DMS79 treated with DMSO at 0.1 percent for 48 hours (cell line): ENCODE measurements at places on chromosomes 7 and 10.

- no peak for DNase-seq
These were observed 380.9 kb upstream of the SEMA3C start for GRCh38 chr7:81299711-81300110.

DNA sequence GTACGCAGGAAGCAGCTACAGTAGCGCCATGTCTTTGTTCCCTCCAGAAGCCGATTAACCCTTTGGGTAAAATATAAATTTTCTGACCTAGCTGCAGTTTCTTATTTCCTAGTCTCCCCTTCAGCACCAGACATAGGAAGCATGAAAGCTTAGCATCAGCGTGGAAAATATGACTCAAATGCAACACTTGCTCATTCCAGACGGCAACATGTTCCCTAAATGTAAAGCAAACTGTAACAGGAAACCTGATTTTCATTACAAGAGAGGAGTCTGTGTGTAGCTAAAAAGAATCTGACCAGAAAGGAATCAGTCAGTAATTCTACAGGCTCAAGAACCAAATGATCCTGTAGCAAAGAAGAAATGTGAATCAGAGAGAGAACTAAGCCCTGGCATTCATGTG is 219.2 kb downstream of the C7orf25 start:
- no peak for DNase-seq

DNA sequence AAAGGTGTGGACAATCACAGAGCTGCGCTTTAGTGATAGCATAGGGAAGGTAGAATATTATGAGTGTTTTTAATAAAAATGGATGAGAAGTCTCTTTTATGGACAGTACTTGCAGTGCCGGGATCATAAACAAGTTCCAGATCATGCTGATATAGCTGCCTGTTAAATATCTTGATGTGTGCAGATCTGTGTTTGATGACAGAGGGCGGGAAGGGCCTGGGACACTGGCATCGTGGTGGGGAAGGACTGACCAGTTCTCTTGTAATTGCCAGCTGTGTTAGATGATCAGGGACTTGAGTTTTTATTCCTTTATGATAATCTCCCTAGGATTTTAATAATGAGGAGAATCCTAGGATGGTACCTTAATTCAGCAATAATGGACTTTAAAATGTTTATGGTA is 14.6 kb downstream of the SND1 start:
- no peak for DNase-seq

GRCh38 chr7:136947347-136947746 is 78.9 kb downstream of the CHRM2 start:
- DNase-seq, result no peak

- no peak for DNase-seq
These were observed 25.3 kb downstream of the IL2RA start for GRCh38 chr10:6036861-6037321.

DNA sequence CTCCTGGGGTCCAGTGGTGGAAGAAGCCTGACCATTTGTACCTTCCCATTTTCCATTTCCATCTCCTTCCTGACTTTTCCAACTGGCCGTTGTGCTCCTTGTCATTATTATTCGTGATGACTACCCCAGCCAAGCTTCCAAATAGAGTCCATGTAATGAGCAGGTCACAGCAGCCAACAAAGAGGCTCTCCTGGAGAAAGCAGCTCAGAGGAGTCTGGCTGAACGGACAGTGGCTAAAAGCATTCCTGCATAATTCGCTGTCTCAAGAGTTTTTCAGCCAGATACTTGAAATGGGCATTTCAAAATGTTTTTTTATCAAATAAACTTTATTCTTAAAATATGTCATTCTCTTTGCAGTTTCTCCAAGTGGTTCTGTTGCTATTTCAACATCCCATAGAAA is 458.6 kb downstream of the INHBA start:
- DNase-seq, result no peak

DNA sequence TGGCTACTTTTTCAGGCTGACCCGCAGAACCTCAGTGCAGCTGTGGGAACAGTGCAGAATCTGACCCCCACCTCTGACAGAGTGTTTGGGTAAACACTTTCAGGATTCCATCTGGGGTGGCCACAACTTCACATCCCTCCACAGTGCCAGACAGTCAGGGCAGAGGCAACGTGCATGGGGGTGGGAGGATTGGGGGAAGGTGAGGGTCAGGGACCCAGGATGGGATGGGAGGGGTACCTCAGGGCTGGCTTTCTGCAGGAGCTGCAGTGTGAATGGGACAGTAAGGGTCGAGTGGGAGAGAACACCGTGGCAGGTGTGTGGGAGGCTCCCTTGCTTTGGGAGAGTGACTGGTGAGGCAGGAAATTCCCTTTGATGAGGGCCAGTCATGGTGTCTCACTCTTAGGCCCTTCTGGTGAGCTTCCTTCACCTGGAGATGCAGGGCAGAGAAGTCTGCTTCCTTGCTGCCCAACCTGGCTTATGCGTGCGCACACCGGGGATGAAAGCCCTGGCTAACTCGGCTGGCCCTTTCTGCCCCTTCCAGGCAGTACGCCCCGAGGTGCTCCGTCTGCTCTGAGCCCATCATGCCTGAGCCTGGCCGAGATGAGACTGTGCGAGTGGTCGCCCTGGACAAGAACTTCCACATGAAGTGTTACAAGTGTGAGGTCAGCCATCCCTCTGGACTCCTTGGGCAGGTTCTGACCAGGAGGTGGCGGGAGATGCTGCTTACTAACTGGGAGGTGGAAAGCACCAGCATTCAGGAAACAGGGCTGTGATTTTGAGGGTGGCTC is 8.4 kb downstream of the ZYX start:
- no peak for DNase-seq

- DNase-seq, result no peak
These were observed 227.0 kb upstream of the AOAH start for GRCh38 chr7:36951257-36951697.

DNA sequence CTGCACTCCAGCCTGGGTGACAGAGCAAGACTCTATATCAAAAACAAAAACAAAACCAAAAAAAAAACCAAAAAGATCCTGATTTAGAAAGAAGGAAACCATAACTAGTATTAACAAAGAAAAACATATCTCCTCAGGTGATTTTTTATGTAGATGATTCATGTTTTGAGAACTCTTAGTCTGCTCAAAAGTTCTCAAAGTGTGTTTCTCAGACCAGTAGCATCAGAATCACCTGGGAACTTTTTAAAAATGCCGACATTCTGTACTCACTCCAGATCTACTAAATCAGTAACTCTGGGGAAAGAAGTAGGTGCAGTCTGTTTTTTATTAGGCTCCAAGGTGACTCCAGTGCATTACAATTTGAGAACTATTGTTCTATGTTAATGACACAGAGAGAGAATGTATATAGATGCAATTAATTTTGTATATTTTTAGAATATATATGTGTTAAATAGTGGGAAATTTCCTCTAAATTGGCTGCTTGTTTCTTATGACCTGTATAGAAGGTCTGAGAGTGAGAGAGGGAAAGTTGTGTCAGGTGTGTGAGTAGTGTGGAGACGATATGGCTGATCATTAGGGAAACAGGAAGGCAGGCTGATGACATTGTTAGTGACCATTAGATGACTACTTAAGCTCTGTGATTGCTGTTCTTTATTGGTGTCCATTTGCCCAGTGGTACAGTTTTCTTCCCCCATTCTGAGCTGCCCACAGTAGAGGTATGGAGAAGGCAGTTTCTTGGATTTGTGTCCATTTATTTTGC is 1075.0 kb downstream of the NRG3 start:
- DNase-seq, result no peak

GRCh38 chr10:14665304-14665703 is 109.4 kb downstream of the FAM107B start:
- DNase-seq, result no peak

GRCh38 chr10:4240608-4241197 is 455.7 kb upstream of the KLF6 start:
- DNase-seq, result no peak

GRCh38 chr10:48572414-48572813 is 32.5 kb downstream of the ARHGAP22 start:
- no peak for DNase-seq

GRCh38 chr10:111207500-111207899 is 130.7 kb downstream of the ADRA2A start:
- DNase-seq, result peak; percentile 43

GRCh38 chr7:103325744-103326143 is 18.8 kb downstream of the DNAJC2 start:
- no peak for DNase-seq

DNA sequence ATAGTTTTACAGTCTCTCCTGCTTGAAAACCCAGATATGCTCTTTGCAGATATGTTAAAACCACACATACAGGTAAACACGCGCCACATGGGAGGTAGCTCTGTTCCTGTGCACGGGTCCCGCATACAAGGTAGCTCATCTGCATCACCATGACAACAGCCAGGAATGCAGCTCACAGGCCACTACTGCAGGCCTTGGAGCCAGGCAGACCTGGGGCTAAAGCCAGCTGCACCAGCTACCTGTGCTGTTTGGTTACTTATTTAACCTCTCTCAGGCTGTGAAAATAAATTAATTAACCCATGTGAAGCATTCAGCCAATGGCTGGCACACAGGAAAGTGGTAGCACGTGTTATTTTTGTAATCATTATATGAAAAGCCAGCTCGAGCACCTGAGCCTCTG is 428.3 kb downstream of the TNS3 start:
- DNase-seq, result no peak

DNA sequence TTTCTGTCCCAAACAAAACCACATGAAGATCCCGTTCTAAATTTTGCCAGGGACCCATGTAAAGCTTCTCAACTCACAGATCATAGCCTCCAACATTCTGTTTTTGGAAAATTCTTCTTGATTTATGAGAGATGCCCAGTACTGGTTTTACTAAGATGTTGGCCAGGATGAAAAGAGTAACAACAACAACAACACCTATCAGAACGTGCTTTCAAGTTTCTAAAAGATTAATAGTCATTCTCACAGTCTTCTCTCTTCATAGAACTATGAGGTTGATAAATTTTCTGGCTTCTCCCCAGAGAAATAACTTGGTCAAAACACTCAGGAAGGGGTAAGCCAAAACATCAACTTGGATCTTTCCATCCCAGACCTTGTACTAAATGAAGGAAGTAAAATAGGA is 567.5 kb upstream of the IGFBP3 start:
- no peak for DNase-seq

- DNase-seq, result no peak
These were observed 97.8 kb downstream of the ABCC2 start for GRCh38 chr10:99880080-99880835.

DNA sequence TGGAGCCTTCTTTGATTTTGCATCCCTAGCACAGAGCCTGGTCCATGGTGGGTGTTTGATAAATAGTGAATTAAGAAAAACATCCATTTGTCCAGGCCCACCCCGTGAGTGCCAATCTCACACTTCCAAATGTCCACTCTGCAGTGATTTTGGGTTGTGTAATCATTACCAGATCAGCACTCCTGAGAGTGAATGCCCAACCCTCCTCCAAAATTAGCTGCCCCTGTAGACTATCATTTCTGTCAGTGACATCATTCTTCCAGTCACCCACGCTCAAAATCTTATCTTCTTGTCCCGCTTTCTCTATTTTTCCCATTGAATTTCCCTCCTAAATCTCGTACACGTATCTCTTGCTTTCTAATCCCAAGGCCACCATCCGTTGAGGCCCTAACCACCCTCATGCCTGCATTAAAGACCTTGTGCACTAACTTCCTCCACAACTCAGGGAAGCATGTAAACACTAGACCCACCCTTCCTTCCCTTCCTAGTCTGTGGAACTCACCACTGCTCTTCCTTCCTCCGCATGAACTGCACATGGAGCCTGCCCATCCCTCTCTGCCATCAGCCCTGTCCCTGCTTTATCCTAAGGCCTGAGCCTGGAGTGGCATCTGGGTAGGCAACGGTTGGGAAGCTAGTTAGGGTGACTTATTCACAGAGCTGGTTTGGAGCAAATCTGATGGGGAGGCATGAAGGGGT is 32.8 kb downstream of the PIK3AP1 start:
- DNase-seq, result no peak

DNA sequence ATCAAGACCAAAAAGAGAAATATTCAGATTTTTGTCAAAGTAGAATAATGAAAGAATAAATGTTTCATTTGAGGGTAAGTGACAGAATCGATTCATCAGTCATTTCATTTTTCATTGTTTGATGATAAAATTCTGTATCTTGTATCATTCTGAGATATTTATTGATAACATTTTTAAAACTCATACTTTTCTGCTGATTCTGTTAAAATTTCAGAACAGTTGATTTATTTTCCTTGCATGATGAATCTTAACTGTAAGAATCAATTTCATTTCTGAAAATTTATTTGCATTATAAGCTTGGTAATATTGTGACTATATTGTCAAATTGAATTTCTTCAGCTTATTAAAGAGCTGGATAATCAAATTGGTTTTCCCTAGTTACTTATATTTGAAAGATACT is 13.9 kb downstream of the PHYHIPL start:
- DNase-seq, result no peak

- no peak for DNase-seq
These were observed 70.2 kb downstream of the DNAJB6 start for GRCh38 chr7:157406971-157407370.

GRCh38 chr7:2993396-2993795 is 50.3 kb downstream of the CARD11 start:
- no peak for DNase-seq

- DNase-seq, result no peak
These were observed 265.9 kb downstream of the ELFN1 start for GRCh38 chr7:1936006-1936310.

GRCh38 chr10:32005050-32005449 is 51.2 kb downstream of the KIF5B start:
- peak; percentile 2 for DNase-seq

DNA sequence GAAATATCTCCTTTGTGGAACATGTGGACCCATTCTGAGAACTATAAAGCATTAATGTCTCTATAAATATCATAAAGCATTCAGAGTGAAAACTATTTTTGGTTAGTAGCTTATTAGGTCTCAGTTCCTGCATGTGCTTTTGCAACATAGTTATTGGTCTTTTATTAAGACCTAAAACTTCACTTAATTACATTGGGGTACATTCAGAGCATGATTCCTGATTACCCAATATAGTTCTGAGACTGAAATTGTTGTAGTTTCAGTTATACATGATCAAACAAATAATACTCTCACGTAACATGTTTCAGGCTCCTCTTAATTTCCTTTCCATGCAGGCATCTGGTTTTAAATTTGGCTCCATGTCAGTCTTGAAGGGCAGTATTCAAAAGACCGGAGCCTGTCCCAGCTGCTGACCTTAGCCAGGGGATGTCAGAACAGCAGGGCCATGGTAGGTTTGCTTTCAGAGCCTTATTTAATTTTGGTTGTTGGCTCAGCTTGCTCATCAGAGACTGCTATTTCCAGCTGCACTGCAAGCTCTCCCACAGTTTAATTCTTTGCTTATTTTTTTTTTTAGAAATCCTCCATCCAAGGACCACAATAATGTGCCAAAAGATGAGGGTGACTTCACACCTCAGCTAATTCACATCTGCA is 447.8 kb upstream of the FZD8 start:
- DNase-seq, result no peak

DNA sequence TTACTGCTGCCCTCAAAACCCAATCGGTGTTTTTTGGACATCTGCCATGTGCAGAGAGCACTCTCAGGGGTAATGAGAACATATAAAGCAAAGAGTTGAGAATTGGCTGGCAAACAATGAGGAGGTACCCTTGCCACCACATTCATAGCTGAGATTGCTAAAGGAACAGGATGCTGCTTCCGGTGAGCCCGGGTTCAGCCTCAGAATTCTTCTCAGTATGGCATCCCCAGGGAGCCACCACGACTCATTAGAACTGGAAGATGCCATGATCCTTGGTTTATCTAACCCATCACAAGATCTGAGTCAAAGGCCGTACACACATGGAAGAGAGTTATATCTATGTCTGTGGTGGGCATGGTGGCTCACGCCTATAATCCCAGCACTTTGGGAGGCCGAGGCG is 174.4 kb downstream of the ARID5B start:
- no peak for DNase-seq

- no peak for DNase-seq
These were observed 414.2 kb upstream of the SEMA3C start for GRCh38 chr7:81333004-81333403.
